ENCODE measurements at places on chromosomes 4 and X. TPM values are rescaled to one million over a fixed set of nuclear protein-coding genes. Genes with fewer than 3 reads are reported as not detected.

Gene EXOC1
- total RNA-seq, result 31.9 TPM

Gene GLRB
- 2.9 TPM for total RNA-seq

Gene XIAP
- 15.5 TPM for total RNA-seq

Gene UTP3
- 15.7 TPM for total RNA-seq

Gene RTL9
- not detected for total RNA-seq

Gene PPARGC1A
- 1.2 TPM for total RNA-seq

Gene ANKRD50
- total RNA-seq, result 20.6 TPM

Gene ZMAT1
- 8.3 TPM for total RNA-seq

Gene CLTRN
- total RNA-seq, result not detected

Gene AMBN
- total RNA-seq, result not detected

Gene SMIM10L2A
- 1.5 TPM for total RNA-seq

Gene ABHD18
- 8.6 TPM for total RNA-seq

Gene PNMA3
- 0.49 TPM for total RNA-seq

Gene MAGEA4
- total RNA-seq, result not detected

Gene PDE5A
- total RNA-seq, result 23.1 TPM

Gene S100G
- not detected for total RNA-seq

Gene LUZP4
- total RNA-seq, result not detected

Gene CRLF2
- total RNA-seq, result not detected

Gene ASB9
- total RNA-seq, result 2.0 TPM

Gene GLOD5
- not detected for total RNA-seq

Gene XPNPEP2
- 22.3 TPM for total RNA-seq

Gene CNKSR2
- total RNA-seq, result 4.2 TPM

Gene ITGB1BP2
- total RNA-seq, result 1.7 TPM

Measured in vagina (tissue), 2 donors.